ENCODE measurements at places on chromosomes 1 and 21.
A peak's percentile ranks its signal among the peaks of the same experiment; 100 is the strongest.

DNA sequence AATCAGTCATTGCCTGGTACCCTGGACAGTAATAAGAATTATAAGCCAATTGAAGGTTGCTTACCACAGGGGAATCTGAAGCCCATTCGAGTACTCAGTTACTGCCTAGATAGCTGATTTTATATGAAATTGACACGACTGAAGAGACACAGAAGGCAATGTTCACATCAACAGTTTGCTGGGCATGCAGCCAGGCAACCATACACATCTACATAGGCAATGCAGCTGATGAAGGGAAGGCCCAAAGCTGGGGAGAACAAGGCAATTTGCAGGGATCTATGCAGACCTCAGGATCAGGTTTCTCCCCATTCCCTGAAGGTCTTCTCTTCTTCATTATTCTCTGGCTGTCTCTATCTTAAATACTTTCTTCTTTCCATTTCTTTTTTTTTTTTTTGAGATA lies 448.7 kb downstream of the PTBP2 start:
- peak; percentile 28 for DNase-seq

GRCh38 chr1:20931930-20932436 lies 144.9 kb upstream of the HP1BP3 start:
- DNase-seq, result no peak

- DNase-seq, result no peak
Measured at GRCh38 chr1:117821382-117821755, 108.1 kb downstream of the GDAP2 start.

DNA sequence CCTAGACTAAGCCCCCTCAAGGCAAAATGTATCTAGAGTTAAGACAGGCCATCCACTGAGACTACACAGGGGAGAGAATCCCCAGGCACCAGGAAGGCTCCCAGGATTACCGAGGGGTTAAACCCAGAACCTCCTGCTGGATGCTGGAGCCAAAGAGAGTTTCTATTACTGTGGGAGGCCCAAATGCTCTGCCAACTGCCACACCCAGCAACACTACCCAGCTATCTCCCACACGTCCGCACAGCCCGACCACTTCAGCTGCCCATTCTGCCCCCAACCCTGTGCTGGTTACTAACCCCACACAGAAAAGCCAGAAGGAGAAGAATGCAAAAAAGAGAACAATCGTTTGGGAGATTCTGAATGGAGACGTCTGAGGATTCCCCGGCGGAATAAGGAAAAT lies 63.6 kb downstream of the CD46 start:
- DNase-seq, result no peak

DNA sequence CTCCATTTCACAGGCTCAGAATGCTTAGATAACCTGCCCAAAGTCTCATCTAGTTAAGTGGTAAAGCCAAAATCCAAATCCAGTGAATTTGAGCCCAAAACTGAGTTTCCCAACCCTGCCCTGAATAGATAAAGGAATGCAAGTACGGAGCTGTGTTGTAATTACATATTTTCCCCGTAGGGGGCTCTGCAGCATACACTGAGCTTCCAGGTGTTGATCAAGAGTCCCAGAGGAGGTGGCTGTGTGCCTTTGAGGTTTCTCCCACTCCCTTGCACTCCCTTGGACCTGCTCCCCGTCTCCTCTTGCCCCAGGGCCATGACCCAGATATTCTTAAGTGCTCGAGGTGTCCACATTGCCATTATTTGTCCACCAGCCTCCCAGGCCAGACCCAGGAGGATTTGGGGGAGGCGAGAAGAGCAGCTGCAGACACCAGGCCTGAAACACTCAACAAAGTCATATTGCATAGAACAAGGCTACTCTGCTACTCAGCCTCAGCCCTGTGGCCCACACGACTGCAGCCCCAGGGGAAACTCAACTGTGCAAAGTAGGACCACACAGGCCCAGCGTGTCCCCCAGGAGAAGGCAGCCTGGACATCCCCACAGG lies 18.4 kb upstream of the LY9 start:
- DNase-seq, result peak; percentile 28

DNA sequence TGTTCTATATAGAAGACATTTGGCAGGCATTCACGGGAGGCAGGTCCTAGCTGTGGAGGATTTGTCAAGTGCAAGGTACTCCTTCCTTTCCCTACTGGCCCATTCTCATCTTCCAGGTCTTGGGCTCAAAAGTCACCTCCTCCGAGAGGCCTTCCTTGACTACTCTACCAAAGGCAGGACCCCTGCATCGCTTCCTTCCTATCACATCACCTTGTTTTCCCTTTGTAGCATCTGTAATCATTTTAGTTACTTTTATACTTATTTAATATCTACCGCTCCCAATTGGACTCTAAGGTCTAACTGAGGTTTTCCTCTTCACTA lies 296.8 kb upstream of the KAZN start:
- no peak for DNase-seq

DNA sequence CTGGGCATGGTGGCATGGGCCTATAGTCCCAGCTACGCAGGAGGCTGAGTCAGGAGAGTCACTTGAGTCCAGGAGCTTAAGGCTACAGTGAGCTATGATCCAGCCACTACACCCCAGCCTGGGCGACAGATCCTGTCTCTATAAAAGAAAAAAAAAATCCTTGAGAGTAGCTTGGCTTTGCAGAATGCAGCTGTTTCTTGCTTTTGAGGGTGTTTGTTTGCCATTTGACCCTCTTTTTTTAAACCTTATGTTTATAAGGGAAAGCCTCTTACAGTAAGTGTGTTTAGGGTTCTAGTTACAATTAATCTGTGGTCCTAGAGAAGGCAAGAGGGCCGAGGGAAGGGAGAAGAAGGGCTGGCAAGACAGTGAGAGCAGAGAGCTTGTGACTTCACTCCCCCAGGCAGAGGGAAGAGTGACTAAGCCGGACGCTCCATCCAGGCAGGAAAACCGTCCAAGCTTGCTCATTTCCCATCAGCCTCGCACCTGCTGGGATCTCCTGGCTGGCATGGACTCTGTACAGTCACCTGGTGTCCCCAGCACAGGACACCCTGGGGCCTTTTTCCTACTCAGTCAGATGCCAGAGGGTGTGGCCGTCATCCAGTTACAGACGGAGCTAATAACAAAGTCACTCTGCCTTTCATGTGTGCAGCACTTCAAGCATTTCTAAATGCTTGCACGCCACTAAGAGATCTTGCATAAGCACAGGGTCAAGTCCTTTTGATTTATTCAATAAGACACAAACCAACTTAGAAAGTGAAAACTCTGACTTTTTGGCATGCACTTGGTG lies 55.5 kb upstream of the PSEN2 start:
- DNase-seq, result peak; percentile 21

DNA sequence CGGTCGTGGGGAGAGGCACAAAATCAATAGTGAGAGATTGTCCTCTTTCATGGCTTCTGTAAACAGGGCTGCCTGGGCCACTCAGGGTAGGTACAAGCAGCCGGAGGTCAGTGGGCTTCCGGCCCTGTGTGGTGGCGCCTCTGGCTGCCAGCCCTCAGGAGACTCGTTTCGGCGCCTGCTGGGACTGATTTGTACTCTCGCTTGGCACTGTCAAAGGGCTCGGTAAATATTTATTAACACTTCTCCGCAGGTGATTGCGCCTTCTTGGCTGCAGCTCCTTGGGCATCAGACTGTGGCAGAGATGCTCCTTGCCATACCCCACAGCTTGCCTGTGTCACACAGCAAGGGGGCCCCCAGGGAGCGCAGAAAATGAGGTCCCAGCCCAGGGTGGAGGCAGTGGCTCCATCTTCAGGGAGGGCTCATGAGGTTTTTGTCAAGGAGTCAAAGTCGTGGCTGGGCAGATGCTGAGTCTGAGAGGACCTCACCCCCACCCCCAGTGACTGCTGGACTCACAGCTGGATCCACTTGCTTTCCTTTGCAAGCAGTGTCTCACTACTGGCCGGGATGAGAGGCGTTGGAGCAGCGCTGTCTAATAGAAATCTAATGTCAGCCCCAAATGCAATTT lies 262.5 kb downstream of the GRIK3 start:
- DNase-seq, result no peak

DNA sequence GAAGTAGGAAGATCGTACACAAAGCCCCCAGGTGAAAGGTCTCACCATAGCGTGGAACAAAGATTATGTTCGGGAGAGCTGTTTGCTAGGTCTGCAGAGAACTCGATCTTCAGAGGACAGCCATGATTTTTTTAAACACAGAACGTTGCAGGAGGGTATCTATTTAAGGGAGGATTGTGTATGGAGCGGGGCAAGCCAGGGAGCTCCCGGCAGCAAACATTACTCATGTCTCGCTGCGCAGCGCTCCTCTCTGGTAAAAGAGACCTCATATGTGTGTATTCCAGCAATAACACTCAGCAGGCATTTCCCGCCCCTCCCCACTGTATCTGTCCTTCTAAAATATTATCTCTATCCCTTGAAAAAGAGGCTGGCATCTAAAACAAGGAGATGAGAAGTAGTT lies 2.7 kb downstream of the GLIS1 start:
- DNase-seq, result no peak

DNA sequence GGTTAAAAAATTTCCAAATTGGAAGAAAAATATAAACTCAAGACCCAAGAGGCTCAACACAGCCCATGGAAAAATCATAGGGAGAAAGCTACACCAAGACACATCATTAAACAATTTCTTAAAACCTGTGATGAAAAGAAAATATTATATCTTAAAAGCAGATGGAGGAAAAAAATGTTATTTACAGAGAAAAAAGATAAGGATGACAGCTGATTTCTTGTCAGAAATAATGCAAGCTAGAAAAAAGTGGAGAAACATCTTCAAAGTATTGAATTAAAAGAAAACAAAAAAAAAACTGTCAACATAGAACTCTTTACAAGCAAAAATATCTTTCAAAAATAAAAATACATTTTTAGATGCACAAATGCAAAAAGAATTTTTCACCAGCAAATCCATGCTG lies 930.5 kb downstream of the ADGRL2 start:
- DNase-seq, result no peak

- no peak for DNase-seq
Measured at GRCh38 chr1:194342484-194343262, 1156.3 kb upstream of the B3GALT2 start.

GRCh38 chr1:28297826-28298225 lies 31.0 kb upstream of the MED18 start:
- DNase-seq, result no peak

DNA sequence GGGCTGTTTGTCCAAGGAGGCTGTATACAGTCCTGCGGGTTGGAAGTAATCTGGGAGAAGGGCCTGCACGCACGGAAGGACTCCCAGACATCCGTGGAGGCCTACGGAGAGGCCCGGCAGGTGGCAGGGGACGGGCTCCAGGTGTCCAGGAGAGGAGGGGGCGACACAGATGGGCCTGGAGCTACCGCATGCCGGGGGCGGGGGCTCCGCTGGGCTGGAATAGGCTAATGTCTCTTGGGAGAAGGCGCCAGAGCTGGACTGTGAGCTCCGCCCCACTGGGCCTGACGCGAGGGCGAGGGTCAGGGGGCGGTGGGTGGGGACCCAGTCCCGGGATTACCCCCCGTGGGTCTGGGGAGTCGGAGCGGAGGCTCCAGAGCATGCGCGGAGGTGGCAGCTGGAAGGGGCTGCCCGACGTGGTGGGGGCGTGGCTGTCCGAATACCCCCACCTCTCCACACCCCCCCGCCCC lies 659 bp downstream of the AGO1 start:
- DNase-seq, result peak; percentile 43

- no peak for DNase-seq
Measured at GRCh38 chr1:227732586-227733308, 2.4 kb downstream of the JMJD4 start.

DNA sequence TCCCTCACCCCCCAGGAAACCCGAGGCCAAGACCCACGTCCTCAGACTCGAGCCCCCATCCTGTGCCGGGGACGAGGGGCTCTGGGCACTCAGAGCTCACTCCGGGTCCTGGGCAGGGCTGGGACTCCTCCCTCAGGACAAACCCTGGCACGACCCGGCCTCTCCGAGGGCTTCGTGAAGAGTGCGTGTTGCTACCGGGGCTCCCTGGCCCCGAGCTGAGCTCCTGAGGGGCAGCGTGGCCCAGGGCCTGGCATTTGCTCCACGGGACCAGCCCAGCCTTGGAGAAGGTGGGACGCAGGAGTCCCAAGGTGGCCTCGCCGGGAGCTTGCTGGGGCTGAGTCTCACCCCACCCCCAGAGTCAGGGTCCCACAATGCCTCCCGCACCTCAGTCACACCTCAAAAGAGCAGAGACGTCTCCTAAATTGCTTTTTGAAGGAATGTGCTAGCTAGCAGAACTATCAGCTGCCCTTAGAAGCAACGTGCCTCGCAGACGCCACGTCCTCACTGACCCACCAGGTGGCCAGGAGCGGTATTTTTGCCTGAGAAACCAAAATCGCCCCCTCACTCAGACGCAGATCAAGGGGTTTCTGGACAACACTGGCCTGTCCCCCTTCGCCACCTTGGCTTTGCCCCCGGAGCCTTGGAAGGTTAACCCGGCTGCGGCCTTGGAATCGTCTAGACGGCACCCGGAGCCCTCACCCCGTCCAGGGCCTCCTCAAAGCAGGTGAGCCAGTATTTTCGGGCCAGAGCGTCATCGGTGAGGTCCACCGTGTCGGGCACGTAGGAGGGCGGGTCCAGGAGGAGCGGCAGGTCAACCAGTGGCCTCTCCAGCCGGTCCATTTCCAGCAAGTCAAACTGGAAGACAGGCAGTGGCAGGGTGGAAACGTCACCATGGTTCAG lies 11.3 kb downstream of the PANK4 start:
- DNase-seq, result no peak

DNA sequence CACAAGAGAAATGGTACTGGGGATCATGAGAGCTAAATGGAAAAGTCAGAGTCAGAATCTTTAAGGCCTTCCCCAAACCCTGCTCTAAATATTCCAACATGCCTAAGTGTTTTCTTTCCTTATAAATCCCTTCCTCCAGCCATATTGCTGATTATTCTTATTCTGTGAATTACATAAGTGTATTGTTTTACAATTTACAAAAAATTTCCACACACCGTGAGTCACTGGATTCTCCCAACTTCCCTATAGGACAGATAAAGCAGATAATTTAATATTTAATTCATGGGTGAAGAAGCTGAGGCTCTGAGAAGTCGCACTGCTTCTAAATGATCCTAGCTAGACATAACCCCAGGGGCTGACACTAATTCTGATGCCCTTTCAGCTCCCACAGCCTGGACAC lies 243.3 kb upstream of the JUN start:
- DNase-seq, result no peak

- no peak for DNase-seq
Measured at GRCh38 chr21:34956416-34957316, 92.4 kb downstream of the RUNX1 start.

- DNase-seq, result no peak
Measured at GRCh38 chr1:87058343-87058649, 143.9 kb downstream of the HS2ST1 start.

Measured in BE2C (cell line).